Urinary bladder (tissue), 4 donors: ENCODE measurements at places on chromosomes 3 and 15.

DNA sequence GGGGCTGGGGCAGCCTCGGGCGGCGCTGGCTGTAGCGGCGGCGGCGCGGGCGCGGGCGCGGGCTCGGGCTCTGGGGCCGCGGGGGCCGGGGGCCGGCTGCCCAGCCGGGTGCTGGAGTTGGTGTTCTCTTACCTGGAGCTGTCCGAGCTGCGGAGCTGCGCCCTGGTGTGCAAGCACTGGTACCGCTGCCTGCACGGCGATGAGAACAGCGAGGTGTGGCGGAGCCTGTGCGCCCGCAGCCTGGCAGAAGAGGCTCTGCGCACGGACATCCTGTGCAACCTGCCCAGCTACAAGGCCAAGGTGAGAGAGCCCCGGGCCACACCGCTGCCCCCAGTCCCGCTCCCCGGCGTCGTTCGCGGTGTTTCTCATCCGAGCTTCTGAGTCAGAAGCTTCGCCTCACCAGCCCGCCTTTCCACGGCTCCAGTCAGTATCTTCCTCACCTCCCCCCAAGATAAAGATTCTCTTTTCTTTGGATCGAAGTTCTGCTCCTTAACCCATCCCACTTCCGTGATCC, 600 bp downstream of the FBXO45 start:
- DNase-seq = no peak

DNA sequence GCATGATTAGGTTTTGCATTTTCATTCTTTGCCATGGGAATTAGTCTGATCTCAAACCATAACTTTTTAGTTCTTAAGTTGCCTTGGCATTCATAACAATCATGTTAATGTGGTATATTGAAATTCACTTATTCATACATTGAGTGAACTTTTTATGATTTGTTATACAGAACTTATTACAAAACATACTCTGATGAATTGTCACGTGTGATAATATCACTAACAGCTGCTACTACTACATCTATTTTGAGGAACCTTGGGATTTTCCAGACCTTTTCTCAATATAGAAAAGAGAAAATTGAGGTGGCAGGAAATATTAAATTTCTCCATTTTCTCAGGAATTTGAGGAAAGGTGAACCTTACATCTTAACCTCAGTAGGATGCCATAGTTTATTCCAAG, 9.2 kb downstream of the LXN start:
- no peak for DNase-seq

DNA sequence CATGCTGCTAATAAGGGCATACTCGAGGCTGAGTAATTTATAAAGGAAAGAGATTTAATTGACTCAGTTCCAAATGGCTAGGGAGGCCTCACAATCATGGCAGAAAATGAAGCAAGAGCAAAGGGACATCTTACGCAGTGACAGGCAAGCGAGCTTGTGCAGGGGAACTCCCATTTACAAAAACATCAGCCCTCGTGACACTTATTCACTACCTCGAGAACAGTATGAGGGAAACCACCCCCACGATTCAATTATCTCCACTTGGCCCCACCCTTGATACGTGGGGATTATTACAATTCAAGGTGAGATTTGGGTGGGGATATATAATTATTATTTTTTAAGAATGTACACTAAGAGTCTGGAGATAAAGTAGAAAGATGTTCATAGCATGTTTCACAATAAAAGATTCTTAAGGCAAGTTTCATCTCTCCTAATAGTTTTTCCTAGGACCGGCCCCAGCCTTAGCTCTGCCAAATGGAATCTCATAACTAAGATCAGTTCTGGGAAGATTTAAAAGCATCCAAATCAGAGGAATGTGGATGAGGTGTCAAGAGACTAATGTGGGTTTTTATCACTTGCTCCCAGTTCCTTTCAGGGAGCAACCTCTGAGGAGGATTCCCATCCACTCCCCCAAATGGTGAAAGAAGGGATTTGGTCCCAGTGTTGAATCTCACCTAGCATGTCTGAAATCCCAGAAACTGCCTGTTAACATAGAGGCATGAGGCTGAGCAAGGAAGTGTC, 221.0 kb downstream of the ZMAT3 start:
- DNase-seq = no peak

- peak; percentile 25 for DNase-seq
Measured at GRCh38 chr3:133895208-133896001, at the start of gene RAB6B. Gene RAB6B (minus strand): TSS chr3:133895882. CDS start chr3:133895466, 416 bp downstream.

GRCh38 chr3:31958701-31959152, 22.3 kb downstream of the OSBPL10 start:
- DNase-seq = peak; percentile 62

DNA sequence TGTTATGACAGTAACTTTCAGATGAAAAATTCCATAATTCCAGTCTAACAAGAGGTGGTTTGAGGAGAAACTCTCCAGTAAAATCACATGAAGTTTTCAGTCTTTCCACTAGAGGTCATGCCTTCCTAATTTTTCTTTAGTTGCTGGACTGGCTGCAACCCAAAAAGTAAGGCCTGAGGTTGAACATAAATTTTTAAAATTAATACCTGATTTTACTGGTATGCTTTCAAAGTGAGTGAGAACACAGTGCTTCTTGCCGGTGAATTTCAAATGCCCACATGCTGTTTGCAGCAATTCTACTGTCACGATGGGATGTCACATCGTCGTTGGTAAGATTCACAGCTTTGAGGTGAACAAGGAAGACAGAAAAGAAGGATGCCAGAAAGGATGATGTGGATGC, 89.0 kb upstream of the FGF12 start:
- no peak for DNase-seq

DNA sequence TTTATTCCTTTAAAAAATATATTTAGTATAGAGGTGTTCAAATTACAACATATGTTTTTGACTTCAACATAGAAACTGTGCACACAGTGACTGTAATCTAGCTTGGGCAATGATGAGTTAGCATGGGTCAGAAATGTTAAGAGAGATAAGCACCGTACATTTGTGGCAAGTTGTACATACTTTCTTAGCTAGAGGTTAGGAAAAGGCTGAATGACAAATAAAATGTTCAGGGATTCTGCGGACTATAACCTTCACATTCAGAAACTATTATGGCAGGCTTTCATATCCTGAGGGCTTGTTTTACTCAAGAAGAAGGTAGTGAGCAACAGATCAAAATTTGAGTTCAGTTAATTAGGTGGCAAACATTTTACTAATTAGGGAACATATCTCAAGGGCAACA, 379.7 kb upstream of the EPHA6 start:
- DNase-seq = no peak

DNA sequence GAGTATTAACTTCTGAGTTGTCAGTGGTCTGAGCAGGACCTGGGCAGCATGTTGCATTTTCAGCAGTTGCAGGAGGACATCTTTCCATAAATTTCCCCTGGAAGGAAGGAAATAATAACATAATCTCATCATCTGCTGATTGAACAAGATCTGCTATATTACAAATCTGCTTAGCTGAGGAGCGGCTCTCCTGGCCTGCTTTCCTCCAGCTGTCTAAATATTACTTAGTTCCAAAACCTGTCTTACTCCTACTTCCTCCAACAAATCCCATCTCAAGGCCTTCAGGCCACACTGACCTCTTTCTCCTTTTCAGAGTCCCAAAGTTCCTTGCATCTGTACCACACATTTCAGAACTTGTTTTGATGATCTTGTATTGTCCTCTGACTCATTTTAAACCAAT, 364.4 kb upstream of the MCTP2 start:
- DNase-seq = no peak

DNA sequence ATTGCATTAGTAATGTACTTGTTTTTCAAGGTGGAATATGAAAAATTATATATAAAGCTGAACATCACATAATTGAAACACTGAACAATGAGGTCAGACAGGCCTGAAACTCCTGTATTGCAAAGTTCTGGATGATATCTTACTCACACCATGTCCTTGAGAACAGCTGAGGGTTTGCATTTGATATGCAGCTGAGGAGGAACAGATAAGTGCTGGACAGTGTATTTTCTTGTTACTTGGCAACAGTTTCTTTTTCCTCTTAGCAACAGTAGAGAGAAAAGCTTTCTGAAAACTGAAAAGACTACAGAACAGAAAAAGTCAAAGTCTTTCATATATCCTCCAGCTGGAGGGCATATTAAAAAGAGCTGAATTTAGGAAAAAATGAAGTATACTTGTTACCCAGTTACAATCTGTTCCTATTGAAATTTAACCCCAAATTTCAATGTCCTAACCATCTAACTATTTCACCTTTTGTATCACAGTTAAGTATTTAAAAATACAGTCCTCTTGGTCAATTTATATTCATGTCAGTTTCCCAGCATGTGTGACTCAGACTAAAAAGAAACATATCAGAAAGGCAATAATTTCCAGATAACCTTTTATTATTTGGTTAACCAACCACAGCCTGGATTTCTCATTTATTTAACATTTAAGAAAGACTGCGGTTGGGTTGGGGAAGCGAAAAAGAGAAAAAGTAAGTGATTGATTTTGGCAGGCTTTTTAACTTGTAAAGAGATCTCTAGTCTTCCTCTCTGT, 733.0 kb upstream of the DPPA4 start:
- DNase-seq = peak; percentile 6

GRCh38 chr15:99989095-99989494, 255.9 kb upstream of the LYSMD4 start:
- DNase-seq = no peak

DNA sequence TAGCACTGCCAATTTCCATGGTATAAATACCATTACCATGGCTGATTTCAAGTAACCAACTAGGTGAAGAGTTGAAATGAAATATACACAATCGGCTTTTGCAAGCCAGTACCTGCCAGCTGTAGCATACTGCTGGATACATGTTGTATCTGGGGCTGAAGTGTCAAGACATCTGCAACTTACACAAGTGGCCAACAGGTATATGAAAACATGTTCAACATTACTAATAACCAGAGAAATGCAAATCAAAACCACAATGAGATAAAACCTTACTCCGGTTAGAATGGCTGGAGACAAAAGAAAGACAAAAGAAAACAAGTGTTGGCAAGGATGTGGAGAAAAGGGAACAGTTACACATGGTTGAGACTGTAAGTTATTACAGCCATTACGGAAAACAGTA, 11.6 kb downstream of the ATOSA start:
- DNase-seq = no peak

DNA sequence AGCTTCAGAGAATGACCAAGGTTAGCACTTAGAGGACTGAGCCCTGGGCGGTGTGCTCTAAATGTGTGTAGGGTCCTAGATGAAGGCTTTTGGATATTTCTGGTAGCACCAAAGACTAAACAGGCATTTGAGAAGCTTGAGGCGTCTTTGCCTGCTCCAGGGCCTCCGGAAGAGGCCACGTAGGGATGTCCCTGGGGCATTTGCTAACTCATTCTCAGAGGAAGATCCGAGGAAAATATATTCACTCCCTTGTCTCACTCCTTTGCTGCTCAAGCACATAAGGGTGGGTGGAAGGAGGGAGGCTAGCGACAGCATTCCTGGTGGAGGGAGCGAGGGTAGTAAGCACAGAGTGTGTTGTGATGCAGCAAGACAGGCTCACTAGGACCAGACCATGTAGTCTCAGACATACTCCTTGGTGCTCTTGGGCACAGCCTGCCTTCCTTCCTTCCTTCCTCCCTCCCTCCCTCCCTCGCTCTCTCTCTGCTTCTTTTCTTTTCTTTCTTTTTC, 38.5 kb upstream of the XCR1 start:
- no peak for DNase-seq

GRCh38 chr3:54760201-54760600, 167.7 kb downstream of the LRTM1 start:
- DNase-seq = no peak

DNA sequence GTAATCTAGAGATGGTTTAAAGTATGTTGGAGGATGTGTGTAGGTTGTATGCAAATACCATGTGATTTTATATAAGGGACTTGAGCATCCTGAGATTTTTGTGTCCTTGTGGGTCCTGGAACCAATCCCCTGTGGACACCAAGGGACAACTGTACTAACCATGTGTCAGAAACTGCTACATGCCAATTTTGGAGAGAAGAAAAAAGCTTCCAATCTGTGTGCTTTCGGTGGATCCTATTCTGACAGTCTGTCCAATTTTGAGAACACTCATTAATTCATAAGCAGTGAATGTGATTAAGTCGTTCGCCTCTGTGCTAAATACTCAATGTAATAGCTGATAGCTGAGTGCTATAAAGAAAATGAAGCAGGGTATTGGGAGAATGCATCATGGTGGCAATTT, 61.6 kb downstream of the RBM6 start:
- no peak for DNase-seq

DNA sequence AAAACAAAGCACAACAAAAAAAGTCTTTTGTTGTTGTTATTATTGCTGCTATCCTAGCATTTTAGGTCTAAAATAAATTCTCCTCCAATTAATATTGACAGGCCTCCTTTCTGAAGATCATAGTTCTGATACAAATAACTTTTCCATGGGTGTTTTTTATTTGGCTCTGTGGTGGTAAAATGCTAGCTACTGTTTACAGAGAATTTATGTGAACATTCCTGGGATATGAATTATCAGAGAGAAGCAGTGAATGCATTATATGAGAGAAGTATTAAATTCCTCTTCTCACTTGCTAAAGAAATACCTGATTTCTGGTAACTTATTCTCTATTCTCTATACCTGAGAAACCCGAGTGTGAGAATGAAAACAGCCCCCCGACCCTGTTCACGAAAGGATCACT, 57.5 kb upstream of the TMCO5A start:
- no peak for DNase-seq

DNA sequence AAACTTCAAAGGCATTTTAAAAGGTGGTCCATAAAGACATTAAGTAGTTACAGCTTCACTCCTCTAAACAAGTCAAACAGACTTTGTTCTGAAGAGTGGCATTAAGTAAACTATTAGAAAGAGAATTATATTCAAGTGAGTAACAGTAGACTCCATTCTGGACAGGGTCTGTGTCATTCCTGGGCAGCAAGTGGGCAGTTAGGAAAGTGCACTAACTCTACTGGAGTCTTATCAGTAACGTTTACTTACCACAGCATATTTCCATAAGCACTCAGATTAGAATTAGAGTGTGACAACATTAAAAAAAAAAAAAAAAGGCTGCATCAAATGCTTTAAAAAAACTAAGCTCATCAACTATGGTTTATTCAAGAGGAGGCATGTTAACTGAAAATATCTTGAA, 10.6 kb downstream of the UBR1 start:
- no peak for DNase-seq

- no peak for DNase-seq
Measured at GRCh38 chr3:118907909-118908308, 126.7 kb downstream of the IGSF11 start.

DNA sequence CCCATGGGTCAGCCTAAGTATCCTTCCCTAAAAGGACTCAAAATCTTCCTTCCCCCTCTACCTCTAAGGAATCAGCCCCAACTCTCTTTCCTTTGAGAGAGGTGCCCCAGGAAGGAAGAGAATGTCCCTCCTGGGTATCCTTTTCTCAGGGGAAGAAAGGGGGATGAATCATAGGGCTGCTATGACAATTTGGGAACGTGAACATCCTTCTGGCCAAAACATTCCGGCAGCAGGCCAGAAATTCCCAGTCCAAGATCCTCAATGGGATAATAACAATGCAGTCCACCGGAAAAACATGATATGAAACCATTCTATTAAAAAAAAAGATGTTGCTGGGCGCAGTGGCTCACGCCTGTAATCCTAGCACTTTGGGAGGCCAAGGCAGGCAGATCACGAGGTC, 50.8 kb upstream of the CACNA2D3 start:
- DNase-seq = no peak

DNA sequence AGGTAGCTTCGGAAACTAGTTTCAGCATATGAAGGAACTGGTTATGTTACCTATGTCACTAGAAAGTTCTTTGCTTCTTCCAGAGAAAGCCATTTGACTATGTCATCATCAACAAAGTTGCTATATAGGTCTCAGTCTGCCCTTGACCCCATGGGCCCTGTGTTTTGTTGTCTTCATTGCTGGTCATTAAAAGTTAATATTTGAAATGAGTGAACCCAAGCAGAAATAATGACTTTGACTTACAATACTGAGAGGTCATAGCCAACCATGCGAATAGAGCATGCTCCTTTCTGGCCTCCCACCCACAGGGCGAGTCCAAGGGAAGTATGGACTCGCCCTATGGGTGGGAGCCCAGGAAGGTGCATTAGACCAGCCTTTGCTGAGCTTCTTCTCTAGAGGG, 40.9 kb downstream of the APH1B start:
- no peak for DNase-seq
